ENCODE measurements at places on chromosomes 3 and 15. TPM values are rescaled to one million over a fixed set of nuclear protein-coding genes. Genes with fewer than 3 reads are reported as not detected.

TGM5 gene
- total RNA-seq, result not detected

VILL gene
- total RNA-seq, result 7.6 TPM

CATSPER2 gene
- 1.1 TPM for total RNA-seq

CTXN2 gene
- total RNA-seq, result not detected

RPL39L gene
- total RNA-seq, result 9.1 TPM

OR5K4 gene
- total RNA-seq, result not detected

CCDC54 gene
- total RNA-seq, result not detected

CPNE9 gene
- total RNA-seq, result not detected

TRAT1 gene
- total RNA-seq, result not detected

DNA sequence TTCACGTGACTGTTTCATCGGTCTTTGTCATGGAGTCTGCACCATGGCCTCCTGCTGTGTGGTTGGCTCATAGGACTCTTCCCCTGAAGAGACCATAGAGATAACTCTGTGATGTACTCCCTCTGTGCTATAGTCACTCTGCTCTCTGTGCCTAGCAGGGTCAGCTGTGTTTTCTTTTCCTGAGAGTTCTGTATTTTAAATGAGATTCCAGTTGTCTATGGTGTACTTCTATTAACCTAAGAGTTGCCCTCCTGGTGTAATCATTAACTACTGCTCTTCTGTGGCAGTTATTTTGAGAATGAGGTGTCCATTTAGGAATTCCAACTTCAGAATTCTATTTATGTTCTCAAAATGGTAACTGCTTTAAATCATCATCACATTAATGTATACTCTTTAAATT is 114.5 kb upstream of the ARPP21 start:
- DNase-seq, result no peak

DNA sequence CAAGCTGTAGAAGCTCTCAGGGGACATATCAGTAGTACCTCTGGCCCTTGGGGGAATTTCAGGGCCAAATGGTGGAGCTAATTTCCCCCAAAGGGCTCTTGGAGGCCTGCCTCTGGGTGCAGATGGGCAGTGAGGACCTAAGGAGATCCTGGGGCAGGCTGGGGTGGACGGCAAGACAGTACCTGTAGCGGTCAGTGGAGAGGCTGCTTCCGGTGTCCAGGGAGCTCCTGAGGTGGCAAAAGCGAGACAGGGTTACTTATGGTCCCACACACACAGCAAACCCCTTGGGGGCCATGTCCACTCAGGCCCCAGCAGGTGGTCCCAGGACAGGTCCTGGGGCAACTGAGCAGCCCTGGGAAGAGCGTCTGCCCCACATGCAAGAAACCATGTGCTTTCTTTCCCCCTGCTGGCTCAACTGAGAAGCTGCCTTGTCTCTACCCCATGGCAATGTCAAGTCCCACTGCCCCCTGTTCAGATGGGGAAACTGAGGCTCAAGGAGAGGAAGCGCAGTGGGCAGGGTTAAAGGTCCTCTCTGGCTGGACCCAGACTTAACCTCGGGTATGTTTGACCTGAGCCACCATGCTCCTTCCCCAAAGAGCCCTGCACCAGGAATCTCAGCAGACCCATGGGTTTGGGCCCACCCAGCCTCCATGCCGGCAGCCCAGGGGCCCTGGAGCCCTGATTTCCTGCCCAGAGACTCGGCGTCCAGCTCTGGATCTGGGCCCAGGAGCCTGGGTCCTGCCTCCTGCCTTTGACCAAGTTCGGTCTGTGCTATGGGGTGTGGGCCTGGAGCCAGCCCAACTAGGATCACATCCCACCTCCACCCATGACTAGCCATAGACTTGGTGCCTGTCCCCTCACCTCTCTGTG is 25.7 kb downstream of the IQSEC1 start:
- DNase-seq, result no peak

DNA sequence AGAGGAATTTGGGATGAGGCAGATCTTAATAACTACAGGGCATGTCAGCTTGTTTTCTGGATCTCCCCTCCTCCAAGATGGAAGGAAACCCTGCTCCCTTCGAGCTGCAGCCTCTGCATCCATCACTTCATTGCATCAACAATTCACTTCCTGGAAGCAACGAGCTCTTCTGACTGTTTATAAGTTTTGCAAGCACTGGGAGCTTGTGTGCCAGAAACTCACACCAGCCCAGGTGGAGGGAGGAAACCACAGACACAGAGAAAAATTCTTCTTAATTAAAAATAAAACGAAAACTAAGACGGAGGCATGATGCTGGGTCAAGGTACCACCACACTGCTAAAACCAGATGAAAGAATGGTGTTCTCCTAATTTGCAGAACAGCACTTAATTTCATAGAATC is 10.6 kb downstream of the LRIG1 start:
- no peak for DNase-seq

GRCh38 chr15:51004103-51004551 is 90.6 kb downstream of the TNFAIP8L3 start:
- DNase-seq, result no peak

DNA sequence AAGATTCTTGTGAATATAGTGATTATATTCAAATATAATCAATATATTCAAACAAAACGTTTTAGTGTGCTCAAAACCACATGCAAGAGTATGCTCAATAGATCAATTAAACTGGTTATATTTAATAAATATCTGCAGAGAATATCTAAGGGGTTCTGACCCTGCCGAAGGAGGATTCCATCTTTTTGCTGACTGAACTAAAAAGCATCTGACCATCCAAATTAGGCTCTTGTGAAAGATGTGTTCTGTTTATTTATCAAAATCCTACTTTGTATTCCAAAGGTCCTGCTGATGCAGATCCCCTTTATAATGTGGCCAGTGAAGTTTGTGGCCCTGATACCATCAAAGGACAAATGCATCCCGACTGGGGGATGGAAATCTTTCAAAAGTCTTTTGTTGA is 41.8 kb upstream of the ARPIN start:
- DNase-seq, result peak; percentile 48

DNA sequence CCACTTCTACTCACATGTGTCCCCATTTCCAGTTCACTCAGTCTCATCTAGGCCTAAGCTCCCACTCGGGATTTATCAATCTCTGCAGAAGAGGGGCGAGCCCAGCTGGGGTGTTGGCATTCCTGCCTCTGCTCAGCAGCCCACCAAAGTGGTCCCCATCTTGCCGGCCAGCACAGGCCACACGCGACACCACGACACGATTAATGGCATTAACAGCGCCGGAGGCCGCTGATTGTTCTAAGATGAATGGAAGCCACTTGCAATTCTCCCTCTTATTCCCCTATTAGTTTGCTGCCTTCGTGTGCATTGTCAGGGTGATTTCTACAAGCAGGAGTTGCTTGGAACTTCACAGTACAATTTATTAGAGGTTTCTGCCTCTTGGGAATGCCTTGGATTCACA is 477.3 kb downstream of the SHQ1 start:
- no peak for DNase-seq

DNA sequence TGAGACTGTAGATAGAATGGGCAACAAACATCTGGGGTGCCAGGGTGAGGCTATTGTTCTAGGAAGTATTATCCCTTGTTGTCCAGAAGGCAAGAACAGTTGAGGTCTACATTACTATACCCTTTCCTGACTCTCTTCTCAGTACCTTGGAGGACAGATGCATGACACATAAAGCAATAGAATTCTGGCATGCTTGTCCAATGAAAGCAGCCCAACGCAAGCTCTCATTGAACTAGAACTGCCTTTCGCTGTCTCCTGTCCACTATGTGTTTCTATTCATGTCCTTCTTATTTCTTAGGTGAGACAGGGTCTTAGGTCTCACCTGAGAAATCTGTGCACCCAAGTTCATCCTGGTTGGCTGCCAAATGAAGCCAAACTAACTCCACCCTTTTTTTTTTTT is 68.6 kb downstream of the TGFBR2 start:
- no peak for DNase-seq

GRCh38 chr3:58474348-58474911 is 17.5 kb upstream of the KCTD6 start:
- no peak for DNase-seq

GRCh38 chr3:119809249-119810017 is 27.5 kb downstream of the NR1I2 start:
- peak; percentile 86 for DNase-seq

DNA sequence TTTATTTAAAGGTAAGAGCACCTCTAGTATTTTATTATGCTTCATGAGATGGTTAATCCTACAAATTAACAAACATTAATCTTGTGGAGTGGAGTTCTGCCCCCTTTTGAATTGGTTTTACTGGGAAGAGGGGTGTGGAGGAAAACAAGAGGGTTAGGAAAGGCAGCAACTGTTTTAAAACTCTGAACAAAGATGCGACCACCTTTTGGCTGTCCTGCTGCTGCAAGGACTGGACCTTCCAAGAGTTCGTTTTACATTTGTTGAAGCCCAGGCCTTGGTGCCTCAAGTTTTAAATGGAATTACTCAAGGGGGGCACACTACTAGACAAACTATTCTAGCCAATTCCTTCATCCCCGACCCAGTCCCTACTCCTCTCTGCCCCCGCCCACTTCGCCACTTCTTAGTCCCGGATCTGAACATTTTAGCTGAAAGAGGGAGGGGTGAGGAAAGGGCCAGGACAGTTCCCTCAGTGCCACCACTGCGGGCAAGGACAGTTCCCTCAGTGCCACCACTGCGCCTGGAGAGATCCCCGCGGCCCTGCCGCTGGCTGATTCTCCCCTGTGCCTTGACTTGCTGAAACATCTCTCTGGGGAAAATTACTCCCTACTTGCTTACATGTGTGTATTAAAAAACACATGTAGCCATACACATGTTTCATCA is 11.2 kb downstream of the SOX2 start:
- DNase-seq, result peak; percentile 78

GRCh38 chr3:150958683-150959082 is 13.8 kb downstream of the CLRN1 start:
- no peak for DNase-seq

DNA sequence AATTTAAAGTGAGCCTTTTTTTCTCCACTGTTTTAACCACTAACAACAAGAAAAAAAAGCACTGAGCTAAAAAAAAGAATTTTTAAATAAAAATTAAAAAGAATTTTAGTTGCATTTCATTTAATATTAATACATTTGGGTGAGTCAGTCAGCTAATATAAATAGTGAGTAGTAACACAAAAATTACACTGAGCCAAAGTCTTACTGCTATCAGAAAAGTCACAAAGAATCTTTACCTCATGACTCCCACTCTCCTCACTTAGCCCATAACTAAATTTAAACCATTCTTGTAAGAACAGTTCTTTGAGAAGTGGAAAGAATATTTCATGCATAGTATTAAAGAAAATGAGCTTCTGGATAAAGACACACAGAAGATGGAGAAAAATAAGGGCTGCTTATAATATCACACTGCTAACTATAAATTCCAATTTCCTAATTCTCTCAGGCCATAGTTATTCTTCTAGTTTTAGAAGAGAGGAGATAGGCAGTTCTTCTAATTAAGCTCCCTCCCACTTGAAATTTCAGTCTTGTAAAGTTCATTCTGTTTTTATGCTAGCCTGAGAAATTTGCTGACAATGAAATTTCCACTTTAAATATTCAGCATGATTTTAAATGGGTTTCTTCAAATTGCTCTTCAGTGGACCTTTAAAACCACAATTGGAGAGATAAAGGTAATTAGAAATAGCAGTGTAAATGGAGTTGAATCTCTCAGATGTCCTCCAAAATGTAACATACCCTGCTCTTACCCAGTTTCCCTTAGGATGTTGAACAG is 17.6 kb downstream of the SHQ1 start:
- DNase-seq, result no peak

- peak; percentile 29 for DNase-seq
Measured at GRCh38 chr3:133840055-133840737, 34.6 kb downstream of the SRPRB start.

GRCh38 chr3:38630606-38631005 is 18.9 kb downstream of the SCN5A start:
- DNase-seq, result no peak
